Thoracic aorta (tissue), 2 donors: ENCODE measurements at places on chromosomes 6 and 20.

DNA sequence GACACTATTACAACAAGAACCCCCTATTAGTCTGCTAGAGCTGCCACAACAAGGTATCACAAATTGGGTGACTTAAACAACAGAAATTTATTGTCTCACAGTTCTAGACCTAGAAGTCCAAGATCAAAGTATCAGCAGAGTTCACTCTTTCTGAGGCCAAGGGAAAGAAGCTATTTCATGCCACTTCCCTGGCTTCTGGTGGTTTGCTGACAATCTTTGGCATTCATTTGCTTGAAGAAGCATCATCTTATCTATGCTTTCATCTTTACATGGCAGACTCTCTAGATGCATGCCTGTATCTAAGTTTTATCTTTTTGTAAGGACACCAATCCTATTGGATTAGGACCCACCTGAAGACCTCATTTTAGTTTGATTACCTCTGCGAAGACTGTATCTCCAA, 296.8 kb upstream of the MARCKS start:
- no peak for DNase-seq

- DNase-seq = no peak
Measured at GRCh38 chr6:12969966-12970365, 253.4 kb downstream of the PHACTR1 start.

DNA sequence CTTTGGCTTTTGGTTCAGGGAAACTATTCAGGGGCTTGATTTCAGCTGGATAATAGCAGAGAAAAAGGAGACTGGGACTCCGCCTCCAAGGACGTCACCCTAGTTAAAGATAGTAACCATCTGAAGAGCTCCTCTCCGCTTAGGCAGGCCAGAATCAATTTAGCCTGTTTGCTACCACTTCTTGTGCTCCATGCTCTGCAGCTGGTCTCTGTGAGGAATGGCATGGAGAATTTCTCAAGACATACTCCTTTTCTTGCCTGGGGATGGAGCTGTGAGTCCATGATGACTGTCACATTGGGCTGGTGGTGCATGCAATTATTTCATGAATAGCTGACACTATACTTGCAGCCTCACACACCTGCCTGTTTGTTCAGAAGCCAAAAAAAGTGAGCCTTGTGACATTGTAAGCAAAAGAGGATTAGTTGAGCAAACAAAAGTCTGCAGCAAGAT, 61.4 kb downstream of the TXLNB start:
- no peak for DNase-seq

DNA sequence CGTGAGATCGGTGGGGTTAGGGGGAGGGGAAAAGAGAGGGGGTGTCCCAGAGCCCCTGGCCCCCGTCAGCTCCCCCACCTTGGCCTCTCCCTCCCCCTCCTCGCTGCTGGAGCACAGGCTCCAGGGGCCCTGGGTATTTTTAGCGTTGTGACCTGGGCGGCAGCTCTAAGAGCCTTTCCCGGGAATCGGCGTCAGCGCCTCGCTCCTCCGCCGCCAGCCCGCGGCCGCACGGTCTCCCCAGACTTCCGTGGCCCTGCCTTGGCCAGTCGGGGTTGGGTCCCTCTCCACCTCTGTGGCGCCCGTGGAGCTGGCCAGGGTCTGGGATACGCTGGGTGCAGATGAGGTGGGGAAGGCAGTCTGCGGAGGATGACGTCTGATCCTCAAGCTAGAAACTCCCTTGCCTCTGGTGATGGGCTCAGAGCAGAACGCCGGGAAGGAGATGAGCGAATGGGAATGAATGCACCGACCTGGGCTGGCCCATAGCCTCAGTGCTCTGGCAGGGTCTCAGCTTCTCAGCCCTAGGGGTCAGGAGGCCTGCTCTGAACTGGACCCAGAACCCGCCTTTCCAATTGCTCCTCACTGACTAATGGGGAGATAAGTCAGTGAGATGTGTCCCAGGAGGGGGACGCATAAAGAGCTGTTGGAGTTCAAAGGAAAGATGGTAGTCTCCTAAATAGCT, 883 bp upstream of the DBNDD2 start:
- DNase-seq = no peak

DNA sequence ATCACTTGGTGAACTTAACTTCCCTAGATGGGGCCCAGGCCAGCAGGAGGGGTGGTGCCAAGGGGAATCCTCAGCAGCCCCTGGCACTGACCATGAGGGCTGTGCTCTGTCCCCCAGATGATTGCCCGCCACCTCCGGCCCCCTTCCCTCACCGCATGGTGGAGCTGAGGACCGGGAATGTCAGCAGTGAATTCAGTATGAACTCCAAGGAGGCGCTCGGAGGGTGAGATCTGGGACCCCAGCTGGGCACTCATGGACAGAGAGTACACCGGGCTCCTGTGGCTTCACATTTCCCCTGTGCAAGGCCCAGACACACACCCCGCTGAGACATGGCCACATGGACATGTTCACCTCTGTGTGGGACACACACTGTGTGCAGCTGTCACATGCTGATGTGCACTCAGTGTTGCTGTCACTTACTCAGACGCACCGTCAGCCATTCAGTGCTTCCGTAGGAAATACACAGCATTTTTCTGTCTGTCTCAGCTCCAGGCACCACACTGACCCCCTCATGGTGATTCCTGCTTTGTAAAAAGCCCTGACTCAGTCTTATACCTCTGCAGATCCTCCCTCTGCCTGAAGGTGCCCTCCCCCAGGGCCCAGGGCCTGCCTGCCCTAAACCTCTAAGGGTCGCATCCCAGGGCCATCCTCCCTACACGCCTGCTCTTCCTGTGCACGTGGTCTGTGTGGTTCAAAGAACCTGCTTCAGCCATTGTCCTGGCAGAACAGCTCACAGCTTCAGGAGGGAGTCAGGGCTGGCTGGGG, 4.4 kb downstream of the MYLK2 start:
- DNase-seq = no peak

DNA sequence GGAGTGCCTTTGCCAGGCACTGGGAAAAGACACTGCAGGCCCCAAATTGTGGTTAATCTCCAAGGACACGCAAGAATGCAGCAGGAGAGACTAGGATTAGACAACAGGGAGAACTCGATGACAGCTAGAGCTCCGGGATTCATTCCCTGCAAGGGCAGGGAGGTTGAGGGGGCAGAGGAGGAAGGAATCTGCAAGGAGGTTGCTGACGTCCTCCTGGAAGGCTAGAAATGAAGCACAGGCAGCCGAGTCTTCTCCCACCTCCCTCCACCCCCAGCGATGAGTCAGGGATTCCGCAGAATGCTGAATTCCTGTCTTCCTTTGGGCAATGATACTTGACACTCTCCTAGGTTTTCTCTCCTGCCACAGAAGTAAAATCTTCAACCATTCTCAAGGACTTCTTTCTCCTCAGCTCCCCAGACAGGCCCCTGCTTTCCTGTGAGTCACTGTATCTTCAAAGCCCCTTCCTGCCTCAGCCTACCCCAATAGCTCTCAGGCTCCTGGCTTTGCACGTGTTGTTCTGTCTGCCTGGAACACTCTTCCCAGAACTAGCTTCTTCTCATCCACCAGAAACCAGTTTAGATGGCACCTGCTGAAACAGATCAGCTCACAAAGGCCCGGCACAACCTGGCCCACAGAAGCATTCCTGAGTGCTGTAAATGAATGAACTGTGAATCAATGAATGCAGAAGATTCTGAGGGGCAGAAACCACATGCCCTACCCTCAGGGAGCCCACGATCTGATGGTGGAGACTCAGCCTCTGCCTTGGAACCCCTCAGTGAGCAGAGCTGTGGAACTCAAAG, 85.6 kb downstream of the MRPL14 start:
- no peak for DNase-seq

DNA sequence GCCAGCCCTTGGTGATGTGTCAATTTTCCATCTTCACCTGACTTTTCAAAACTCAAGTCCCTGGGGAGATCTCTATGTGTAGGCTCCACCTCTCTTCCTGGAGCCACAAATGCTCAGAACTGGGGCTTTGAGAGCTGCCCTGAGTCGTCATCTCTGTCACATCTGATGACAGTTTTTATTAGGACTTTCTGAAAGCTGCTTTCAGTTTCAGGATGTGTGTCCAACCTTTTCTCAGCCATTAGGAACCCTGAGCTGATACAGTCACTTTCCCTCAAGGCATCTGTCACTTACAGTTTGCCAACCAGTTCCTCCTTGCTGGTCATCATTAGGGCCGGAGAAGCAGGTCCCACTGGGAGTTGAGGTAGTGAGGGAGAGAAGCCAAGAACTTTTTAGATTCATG, 365.9 kb upstream of the CHD6 start:
- DNase-seq = no peak

- DNase-seq = peak; percentile 42
Measured at GRCh38 chr20:1894951-1895673, at the start of gene SIRPA. Gene SIRPA, plus strand, starts transcription at chr20:1895407. Its CDS starts 41 bp downstream, at chr20:1895448.

- no peak for DNase-seq
Measured at GRCh38 chr6:106770663-106771062, 141.3 kb downstream of the QRSL1 start.

- DNase-seq = no peak
Measured at GRCh38 chr20:3687655-3688054, 5.8 kb upstream of the ADAM33 start.

- no peak for DNase-seq
Measured at GRCh38 chr6:49333345-49334125, 129.5 kb downstream of the MMUT start.

GRCh38 chr6:111871725-111872400, 1.4 kb downstream of the FYN start:
- DNase-seq = no peak

DNA sequence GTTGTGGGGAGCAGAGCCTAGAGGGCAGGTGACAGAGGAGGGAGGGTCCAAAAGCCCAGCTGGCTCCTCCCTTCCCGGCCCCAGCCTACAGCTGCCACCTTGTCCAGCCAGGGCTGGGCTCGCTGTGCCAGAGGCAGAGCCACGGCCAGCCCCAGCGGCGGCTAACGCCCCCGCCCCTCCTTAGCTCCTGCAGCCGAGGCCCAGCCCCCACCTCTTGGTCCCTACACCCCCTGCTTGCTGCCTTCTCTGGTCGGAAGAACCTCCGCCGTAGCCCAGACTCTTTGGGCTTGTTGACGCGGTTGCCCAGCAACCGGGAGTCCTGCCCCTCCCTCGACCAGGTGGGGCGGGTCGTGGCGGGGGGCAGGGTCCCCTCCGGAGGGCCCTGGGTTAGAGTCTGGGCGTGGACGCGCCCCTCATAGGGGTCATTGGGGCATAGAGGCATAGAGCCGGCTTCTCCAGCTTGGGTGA, 521 bp upstream of the LKAAEAR1 start:
- no peak for DNase-seq

GRCh38 chr20:8372824-8373380, 240.8 kb downstream of the PLCB1 start:
- DNase-seq = no peak

GRCh38 chr20:62605236-62605943, 36.9 kb upstream of the SLCO4A1 start:
- DNase-seq = no peak

- no peak for DNase-seq
Measured at GRCh38 chr6:150490586-150490985, 109.1 kb upstream of the PLEKHG1 start.

DNA sequence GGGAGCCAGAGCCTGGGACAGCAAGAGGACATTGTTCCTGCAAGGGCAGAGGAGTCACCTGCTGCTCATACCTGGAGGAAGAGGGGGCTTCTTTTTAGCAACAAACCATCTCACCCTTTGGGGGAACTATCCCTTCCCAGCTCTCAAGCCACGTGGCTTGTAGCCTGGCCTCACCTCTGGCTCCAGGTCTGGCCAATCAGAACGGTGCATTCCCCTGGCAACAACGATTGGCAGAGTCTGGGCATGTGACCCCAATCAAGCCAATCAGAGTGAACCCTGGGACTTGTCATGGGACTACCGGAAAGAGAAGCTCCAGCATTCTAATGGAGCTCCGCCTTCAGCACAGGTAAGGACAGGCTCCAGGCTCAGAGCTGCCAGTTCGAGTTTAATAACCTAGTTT, 33.6 kb downstream of the KCNB1 start:
- no peak for DNase-seq

GRCh38 chr20:34363465-34364222, 571 bp downstream of the ITCH start:
- DNase-seq = no peak

DNA sequence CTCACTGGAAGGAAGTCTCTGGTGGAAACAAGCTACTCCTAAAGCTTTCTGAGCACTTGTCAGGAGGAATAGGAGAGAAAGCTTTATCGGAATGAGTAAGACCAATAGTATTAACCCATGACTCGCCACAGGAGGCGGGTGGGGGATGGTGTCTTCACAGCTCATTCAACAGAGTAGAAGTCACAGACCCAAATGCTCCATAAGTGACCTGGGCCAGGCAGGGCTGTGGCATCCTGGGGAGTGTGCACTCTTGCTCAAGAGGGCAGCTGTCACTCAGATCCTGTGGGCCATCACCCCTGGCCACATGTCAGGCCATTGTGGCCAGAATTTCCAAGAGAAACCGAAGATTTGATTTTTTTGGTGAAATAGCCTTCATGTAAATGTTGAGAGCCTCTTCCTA, 116.0 kb downstream of the SYCP2 start:
- no peak for DNase-seq

- no peak for DNase-seq
Measured at GRCh38 chr6:131015025-131015591, 47.9 kb downstream of the EPB41L2 start.

DNA sequence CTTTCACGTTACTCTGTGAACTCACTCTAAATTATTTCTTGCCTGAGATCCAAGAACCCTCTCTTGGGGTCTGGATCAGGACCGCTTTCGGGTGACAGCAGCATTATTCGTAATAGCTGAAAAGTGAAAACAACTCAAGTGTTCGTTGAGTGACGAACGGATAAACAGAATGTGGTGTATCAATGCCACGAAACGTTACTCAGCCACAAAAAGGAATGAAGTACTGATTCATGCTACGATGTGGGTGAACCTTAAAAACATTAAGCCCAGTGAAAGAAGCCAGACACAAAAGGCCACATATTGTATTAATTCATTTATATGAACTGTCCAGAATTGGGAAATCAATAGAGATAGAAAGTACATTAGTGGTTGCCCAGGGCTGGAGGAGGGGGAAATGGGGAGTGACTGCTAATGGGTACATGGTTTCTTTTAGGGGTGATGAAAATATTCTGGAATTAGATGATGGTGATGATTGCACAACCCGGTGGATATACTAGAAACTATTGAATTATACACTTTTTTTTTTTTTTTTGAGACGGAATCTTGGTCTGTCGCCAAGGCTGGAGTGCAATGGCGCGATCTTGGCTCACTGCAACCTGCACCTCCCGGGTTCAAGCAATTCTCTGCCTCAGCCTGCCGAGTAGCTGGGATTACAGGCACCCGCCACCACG, 8.4 kb downstream of the PTGIS start:
- no peak for DNase-seq

DNA sequence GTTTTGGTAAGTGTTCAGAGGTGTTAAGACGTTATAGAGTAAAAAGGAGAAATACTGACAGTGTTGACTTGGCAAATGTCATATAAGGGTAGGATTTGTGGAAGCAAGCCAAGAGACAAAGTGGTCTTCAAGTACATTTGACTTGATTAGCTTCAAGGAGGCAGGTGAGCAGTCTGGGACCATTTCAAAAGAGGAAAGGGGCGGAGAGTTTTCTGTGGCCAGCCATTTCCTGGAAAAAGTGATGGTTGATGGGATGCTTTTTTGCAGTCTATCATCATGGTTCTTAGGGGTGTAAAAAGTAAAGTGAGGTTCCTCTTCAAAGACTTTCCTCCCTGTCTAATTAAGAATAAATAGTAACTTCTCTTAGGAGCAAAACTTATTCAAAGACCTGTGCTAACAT, 28.7 kb downstream of the FKBP1A start:
- DNase-seq = no peak
